GM23248 (cell line): ENCODE measurements at places on chromosomes 1 and 21. TPM values are rescaled to one million over a fixed set of nuclear protein-coding genes. Genes with fewer than 3 reads are reported as not detected.

The BSDC1 gene
- 83.8 and 94.9 TPM in 2 replicates for total RNA-seq

The VAMP3 gene
- 195 and 835 TPM in 2 replicates for total RNA-seq

The PTPN14 gene
- 49.1 and 49.8 TPM in 2 replicates for total RNA-seq

The ATP5PF gene
- 59.3 and 86.0 TPM in 2 replicates for total RNA-seq

The CLCA4 gene
- not detected in 2 replicates for total RNA-seq

The RIMKLA gene
- 0.22 TPM in 1 of 2 replicates, not detected in the other for total RNA-seq

The ORC1 gene
- 1.9 and 3.4 TPM in 2 replicates for total RNA-seq

The TEDDM1 gene
- total RNA-seq = not detected in 2 replicates

The LCK gene
- total RNA-seq = not detected in 2 replicates

The SLC44A5 gene
- total RNA-seq = not detected in 2 replicates

The SCMH1 gene
- total RNA-seq = 15.0 and 16.6 TPM in 2 replicates

The KISS1 gene
- not detected in 2 replicates for total RNA-seq

The CNR2 gene
- total RNA-seq = not detected in 2 replicates

The RHD gene
- 0.25 TPM in 1 of 2 replicates, not detected in the other for total RNA-seq

The AP4B1 gene
- 12.9 and 16.1 TPM in 2 replicates for total RNA-seq

The RGS13 gene
- total RNA-seq = not detected in 2 replicates

The ARHGAP29 gene
- total RNA-seq = 114 and 120 TPM in 2 replicates

The CR1L gene
- total RNA-seq = not detected in 2 replicates

The USH2A gene
- under 0.01 TPM in 1 of 2 replicates, not detected in the other for total RNA-seq

The FTCD gene
- total RNA-seq = not detected in 2 replicates

The RNF186 gene
- total RNA-seq = not detected in 2 replicates

The GSTM5 gene
- 1.5 and 2.4 TPM in 2 replicates for total RNA-seq

The TMEM240 gene
- 1.1 and 3.3 TPM in 2 replicates for total RNA-seq

The NCMAP gene
- total RNA-seq = not detected in 2 replicates

The NES gene
- total RNA-seq = 15.0 and 23.0 TPM in 2 replicates

The FABP3 gene
- total RNA-seq = 0.51 and 2.1 TPM in 2 replicates
